ENCODE measurements at places on chromosomes 6 and 20.

DNA sequence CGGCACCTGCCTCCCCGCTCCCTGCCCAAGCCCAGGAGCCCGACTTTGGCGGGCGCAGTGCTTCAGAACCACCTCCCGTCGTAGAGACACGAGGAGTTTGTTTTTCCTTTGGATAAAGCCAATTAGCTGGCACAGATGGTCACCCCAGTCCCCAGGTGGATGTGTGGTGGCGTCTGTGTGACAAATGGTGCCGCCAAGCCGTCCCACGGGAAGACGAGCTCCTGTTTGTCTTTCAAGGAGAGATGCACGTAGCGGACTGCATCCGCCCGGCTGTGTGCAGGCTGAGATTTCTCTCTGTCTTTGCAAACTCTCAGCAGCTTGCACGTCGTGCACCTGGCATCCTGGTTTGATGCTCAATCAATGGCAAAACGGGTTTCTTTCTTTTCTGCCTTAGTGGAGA lies 16.1 kb upstream of the MRGBP start:
- no peak for DNase-seq

GRCh38 chr6:142821860-142822259 lies 123.1 kb downstream of the HIVEP2 start:
- DNase-seq: no peak

GRCh38 chr6:25303254-25303653 lies 24.1 kb downstream of the CARMIL1 start:
- no peak for DNase-seq

DNA sequence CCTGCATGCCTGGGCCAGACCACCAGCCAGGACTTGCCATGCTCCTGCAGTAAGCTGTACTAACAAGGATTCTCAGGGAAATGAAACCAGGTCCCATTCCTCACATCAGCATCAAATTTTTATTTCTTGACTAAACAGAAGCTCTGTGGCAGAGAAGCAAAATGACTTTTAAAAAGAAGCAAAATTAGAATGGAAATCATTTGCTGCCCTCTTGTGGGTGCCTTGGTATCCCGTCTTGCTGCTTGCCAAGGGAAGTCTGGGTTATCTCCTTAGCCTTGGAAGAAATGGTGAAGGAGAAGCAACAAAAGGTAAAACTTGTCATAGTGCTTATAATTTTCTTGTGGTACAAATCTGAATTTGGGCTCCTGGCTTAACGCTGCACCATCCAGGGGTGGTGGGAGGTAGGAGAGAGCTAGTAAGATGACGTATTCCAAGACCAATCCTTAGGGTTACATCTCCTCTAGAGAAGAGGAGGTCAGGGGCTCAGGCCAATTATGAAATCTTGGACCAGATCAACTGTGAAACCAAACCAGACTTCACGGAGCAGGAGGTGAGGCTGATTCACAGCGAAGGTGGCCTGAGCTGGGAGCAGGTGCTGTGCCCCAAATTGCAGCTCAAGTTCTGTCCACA lies 107.5 kb downstream of the FAXC start:
- no peak for DNase-seq

Data from left lung (tissue), 14 donors.